ENCODE measurements at places on chromosomes 16 and 17. TPM values are rescaled to one million over a fixed set of nuclear protein-coding genes. Genes with fewer than 3 reads are reported as not detected.

RHBDL1 gene
- 0.56 TPM for total RNA-seq

CYGB gene
- total RNA-seq, result 2.1 TPM

IGSF6 gene
- total RNA-seq, result 20.5 TPM

XAF1 gene
- 76.8 TPM for total RNA-seq

HBQ1 gene
- not detected for total RNA-seq

CTRB2 gene
- not detected for total RNA-seq

CEP295NL gene
- total RNA-seq, result 0.56 TPM

SLFN13 gene
- 0.68 TPM for total RNA-seq

PYDC1 gene
- not detected for total RNA-seq

IRX6 gene
- not detected for total RNA-seq

RCVRN gene
- total RNA-seq, result not detected

GAS2L2 gene
- total RNA-seq, result not detected

CNTNAP4 gene
- not detected for total RNA-seq

CCL17 gene
- total RNA-seq, result not detected

ARL5C gene
- total RNA-seq, result not detected

DNA sequence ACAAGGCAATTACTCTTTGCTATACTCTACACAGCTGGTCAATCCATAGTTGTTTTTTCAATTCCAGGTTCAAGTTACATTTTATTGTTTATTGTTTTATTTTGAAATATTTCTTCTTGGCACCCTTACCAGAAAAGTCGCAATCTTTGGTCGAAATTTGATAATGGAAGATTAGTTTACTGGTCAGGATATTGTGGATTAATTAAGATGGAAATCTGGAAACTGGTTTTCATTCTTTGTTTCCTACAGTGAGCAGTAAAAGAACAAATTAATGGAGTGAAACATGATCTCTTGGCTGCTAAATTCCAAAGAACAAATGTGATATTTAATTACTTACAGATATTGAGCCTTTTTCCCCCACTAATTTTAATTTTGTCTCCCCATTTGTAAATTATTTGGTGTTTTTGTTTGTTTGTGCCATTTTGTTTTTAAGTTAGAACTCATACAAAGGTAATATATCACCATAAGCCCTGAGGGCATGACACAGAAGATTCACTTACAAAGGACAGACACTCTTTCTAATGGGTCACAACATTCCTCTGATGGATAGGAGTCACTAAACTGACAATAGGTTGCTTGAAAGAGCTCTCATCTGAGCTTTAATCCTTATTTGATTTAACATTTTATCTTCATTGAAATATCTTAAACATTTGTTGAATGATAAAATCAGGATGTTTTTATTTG is 700.2 kb downstream of the KCNJ2 start:
- H3K4me3 ChIP-seq, result no peak overlapping the region
- H3K4me1 ChIP-seq, result peaks cover 13% of the 10 kb centered on the region
- H3K27me3 ChIP-seq, result no peaks in the 10 kb centered on the region
- H3K27ac ChIP-seq, result no peak overlapping the region
- no peaks in the 10 kb centered on the region for H3K36me3 ChIP-seq
- no peak for DNase-seq

DNA sequence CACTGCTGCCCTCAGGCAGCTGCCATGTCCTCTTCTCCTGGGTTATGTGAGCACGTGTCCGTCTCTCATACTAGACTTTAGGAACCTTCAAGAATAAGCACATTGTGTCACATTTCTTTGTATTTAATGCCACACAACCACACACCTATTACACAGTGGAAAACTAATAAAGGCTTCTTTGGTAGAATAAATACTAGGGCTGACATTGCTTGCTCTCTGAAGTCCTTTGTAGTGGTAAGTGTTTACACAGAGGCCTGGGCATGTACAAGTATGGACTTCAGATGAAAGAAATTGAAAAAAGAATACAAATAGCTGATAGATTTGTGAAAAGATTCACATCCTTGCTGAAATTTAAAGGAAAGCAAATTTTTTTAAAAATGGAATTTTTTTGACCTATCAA is 188.1 kb upstream of the CCL2 start:
- H3K27me3 ChIP-seq, result no peaks in the 10 kb centered on the region
- H3K4me3 ChIP-seq, result no peak overlapping the region
- no peaks in the 10 kb centered on the region for H3K4me1 ChIP-seq
- DNase-seq, result no peak
- no peaks in the 10 kb centered on the region for H3K36me3 ChIP-seq

- no peak overlapping the region for H3K27ac ChIP-seq
- no peak for DNase-seq
- H3K4me1 ChIP-seq, result peaks cover 28% of the 10 kb centered on the region
- H3K4me3 ChIP-seq, result no peak overlapping the region
- H3K36me3 ChIP-seq, result no peaks in the 10 kb centered on the region
- H3K27me3 ChIP-seq, result no peaks in the 10 kb centered on the region
These were observed 3.8 kb upstream of the WIPI1 start for GRCh38 chr17:68461122-68461539.

- peaks cover 2% of the 10 kb centered on the region for H3K36me3 ChIP-seq
- H3K27me3 ChIP-seq, result no peaks in the 10 kb centered on the region
These were observed 95.2 kb downstream of the EMP2 start for GRCh38 chr16:10485159-10485558.

GRCh38 chr16:87284183-87284582 is 33.0 kb downstream of the C16orf95 start:
- H3K27me3 ChIP-seq, result no peaks in the 10 kb centered on the region
- DNase-seq, result no peak
- no peak overlapping the region for H3K4me3 ChIP-seq
- no peak overlapping the region for H3K27ac ChIP-seq
- no peaks in the 10 kb centered on the region for H3K4me1 ChIP-seq

DNA sequence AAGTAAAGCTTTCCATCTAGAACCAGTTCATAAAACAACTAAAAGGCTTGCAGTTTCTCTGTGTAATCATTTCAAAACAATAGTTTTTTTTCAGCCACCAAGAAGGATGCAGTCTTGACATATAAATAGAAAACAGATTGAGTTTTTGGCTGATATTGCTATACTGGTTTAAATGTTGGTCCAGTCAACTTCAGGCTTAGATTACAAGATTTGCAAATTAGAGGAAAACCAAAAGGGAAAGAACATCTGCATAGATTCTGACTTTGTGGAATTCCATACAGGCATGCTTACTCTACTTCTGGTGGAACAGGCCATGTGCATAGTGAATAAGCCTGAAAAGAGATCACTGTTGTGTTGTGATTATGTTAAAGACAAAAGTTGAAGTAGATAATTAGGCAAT is 150.3 kb downstream of the BCAS3 start:
- H3K4me3 ChIP-seq, result no peak overlapping the region
- H3K27me3 ChIP-seq, result no peaks in the 10 kb centered on the region
- no peaks in the 10 kb centered on the region for H3K4me1 ChIP-seq

DNA sequence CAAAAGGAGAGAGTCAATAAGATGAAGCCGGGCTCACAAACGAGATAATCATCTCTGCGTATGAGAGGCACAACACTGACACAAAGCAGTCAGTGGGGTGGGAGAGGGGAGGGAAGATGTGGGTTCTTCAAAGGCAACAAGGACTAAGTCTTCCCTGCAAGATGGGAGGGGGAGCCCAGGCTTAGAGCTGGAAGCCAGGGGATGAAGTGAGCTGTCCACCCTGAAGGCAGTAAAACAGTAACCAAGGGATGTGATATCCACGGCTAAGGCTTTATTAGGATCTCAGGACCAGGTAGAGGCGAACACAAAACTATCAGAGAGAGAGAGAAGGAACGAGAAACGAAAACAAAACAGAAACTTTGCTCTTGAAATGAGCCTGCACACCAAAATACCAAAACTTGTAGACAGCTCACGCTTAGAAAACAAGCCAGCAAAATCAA is 115.9 kb downstream of the DYNLRB2 start:
- H3K36me3 ChIP-seq, result no peaks in the 10 kb centered on the region
- DNase-seq, result no peak
- no peaks in the 10 kb centered on the region for H3K4me1 ChIP-seq
- H3K27ac ChIP-seq, result no peak overlapping the region

DNA sequence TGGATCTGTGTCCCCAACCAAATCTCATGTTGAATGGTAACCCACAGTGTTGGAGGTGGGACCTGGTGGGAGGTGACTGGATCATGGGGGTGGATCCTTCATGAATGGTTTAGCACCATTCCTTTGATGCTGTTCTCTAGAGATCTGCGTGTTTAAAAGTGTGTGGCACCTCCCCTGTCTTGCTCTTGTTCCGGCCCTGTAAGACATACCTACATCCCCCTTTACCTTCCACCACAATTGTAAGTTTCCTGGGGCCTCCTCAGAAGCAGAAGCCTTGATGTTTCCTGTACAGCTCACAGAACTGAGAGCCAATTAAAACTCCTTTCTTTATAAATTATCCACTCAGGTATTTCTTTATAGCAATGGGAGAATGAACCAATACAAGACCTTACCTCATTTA is 257.7 kb downstream of the XYLT1 start:
- no peaks in the 10 kb centered on the region for H3K4me1 ChIP-seq
- no peaks in the 10 kb centered on the region for H3K27me3 ChIP-seq
- no peaks in the 10 kb centered on the region for H3K36me3 ChIP-seq

DNA sequence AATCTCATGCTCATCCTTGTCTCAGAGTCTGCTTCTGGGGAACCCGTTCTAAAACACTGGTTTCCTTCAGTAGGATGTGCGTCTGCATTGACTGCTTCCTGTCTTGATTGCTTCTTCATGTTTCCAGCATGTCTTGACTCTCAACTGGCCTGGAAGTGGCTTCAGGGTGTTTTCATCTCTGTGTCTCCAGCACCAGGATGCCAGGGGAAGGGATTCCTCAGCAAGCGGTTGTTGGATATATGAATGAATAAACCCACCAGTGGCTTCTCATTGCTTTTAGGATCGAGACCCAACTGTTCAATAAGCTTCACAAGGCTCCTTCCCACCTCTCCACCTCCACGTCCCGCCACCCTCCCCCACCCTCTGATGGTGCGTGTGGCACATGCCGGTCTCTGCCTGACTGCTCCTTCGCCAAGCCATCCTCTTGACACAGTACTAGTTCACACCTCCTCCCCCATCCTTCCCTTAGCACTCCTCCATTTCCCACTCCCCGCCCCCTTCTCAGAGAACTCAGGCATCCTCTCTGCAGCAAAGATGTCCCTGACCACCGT is 14.1 kb upstream of the TNS4 start:
- no peaks in the 10 kb centered on the region for H3K36me3 ChIP-seq
- no peak overlapping the region for H3K4me3 ChIP-seq
- no peaks in the 10 kb centered on the region for H3K27me3 ChIP-seq
- H3K27ac ChIP-seq, result no peak overlapping the region

- no peaks in the 10 kb centered on the region for H3K27me3 ChIP-seq
- no peak overlapping the region for H3K4me3 ChIP-seq
- DNase-seq, result no peak
- no peak overlapping the region for H3K27ac ChIP-seq
- peaks cover 11% of the 10 kb centered on the region for H3K4me1 ChIP-seq
These were observed 109.6 kb upstream of the GOT2 start for GRCh38 chr16:58843675-58844074.

- H3K4me1 ChIP-seq, result no peaks in the 10 kb centered on the region
- peak overlapping the region; percentile 79 for H3K27ac ChIP-seq
- no peaks in the 10 kb centered on the region for H3K36me3 ChIP-seq
- H3K4me3 ChIP-seq, result peak overlapping the region; percentile 46
- DNase-seq, result no peak
- no peaks in the 10 kb centered on the region for H3K27me3 ChIP-seq
These were observed 27.2 kb upstream of the METRNL start for GRCh38 chr17:83052241-83052564.

GRCh38 chr16:68397710-68398201 is 50.6 kb downstream of the SMPD3 start:
- H3K27me3 ChIP-seq, result no peaks in the 10 kb centered on the region
- no peak overlapping the region for H3K4me3 ChIP-seq
- no peak overlapping the region for H3K27ac ChIP-seq
- DNase-seq, result no peak
- peaks cover 7% of the 10 kb centered on the region for H3K4me1 ChIP-seq
- H3K36me3 ChIP-seq, result no peaks in the 10 kb centered on the region

- H3K36me3 ChIP-seq, result no peaks in the 10 kb centered on the region
- H3K27me3 ChIP-seq, result no peaks in the 10 kb centered on the region
- no peak overlapping the region for H3K27ac ChIP-seq
- H3K4me1 ChIP-seq, result peaks cover 31% of the 10 kb centered on the region
- DNase-seq, result no peak
- no peak overlapping the region for H3K4me3 ChIP-seq
These were observed 21.8 kb downstream of the SMYD4 start for GRCh38 chr17:1807890-1808289.

DNA sequence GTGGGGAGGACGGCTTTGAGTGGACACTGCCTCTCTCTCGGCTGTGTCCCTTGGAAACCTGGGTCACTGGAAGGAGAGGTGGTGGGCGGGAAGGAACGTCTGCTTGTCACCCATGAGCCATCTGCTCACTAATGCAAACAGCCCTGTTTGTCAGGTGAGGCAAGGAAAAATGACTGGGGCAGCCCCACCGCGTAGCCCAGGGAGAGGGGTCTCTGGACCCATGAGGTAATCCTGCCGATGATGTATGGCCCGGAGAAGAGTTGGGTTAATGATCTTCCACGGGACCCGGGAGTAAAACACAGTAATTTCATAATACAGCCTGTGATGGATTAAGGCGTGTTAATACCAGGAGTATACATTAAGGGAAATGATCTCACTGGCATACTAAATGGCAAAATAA is 197.0 kb downstream of the CYLD start:
- no peaks in the 10 kb centered on the region for H3K36me3 ChIP-seq
- no peak overlapping the region for H3K27ac ChIP-seq
- no peak overlapping the region for H3K4me3 ChIP-seq
- H3K27me3 ChIP-seq, result no peaks in the 10 kb centered on the region

DNA sequence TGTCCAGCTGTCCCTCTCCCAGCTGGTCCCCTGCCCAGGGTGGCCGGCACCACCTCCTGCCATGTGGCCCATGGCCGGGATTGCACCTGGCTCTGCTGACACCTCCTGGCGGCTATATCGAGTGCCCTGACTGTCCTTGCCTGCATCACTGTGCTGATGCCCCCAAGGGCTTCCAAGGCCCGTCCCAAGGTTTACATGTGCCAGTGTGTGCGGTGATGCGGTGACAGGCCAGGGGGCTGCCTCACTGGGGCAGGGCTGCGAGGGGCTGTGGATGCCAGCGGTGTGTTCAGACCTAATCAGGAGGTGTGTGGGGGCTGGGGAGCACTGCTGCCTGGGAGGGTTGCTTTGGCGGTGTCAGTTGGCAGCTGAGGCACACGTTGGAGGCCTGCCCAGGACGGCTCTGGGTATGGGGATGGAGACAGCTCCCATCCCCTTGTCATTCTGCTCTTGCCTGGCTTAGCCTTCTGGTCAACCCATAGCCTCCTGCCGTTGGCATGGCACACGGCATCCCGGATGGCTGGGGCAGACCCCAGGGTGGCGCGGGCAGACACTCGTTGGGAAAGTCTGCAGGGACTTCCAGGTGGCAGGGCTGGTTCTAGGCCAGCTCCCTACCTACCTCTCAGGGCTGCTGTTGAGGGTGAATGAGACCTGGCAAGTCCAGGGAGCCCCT is 5.5 kb downstream of the MAP2K3 start:
- H3K36me3 ChIP-seq, result no peaks in the 10 kb centered on the region
- no peak overlapping the region for H3K4me3 ChIP-seq
- peak; percentile 60 for DNase-seq
- H3K4me1 ChIP-seq, result no peaks in the 10 kb centered on the region

DNA sequence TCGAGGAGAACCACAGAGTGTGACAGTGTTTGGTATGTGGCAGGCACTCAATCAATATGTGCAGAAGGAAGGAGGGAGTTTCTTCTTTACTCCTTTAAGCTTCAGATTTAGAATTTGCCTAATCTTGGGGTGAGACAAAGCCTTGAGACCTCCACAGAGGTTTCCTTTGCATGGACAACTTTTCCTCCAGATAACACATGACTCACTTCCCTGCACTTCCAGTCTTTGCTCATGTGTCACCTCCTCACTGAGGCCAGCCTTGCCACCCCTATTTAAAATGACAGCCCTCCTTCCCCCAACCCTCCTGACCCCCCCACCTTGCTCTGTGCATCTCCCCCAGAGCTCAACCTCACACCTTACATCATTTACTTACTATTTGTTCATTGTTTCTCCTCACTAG is 17.4 kb upstream of the NOS2 start:
- H3K4me3 ChIP-seq, result no peak overlapping the region
- H3K4me1 ChIP-seq, result no peaks in the 10 kb centered on the region
- H3K27ac ChIP-seq, result no peak overlapping the region

Data from right lobe of liver (tissue), 6 donors.